ENCODE measurements at places on chromosomes 1 and 21.

GRCh38 chr21:39020751-39021477 lies 162.3 kb downstream of the PSMG1 start:
- no peak for DNase-seq

DNA sequence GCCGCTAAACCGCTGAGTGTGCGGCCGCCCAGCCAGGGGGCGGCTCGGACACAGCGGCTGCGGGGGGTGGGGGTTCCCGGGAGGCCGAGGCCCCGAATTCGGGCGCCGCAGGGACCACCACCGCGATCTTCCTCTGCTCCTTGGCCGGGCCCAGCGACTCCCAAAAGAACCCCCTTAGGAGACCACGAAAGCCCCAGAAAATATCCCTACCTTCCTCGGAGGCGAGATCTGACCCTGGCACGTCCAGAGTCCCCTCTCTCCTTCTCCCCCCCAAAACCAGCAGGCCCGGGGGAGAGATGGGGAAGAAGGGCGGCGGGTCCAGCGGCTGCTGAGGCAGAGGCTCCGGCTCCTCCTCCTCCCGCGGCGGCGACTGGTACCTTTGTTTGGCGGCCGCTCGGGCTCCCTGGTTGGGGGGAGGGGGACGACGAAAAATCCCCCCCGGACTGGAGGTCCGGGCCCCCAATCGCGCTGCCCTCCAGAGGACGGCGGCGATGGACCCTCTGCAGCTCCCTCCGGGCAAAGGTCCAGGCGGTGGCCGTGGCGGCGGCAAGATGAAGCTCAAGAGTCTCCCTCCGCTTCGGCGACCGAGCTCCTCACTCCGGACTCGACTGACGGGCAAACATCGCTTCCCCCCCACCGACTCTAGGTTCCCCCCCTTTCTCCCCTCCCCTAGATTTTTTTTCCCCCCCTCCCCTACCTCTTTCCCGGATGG lies at the start of gene ARID4B:
Gene ARID4B (minus strand): TSS at position 621 of the 712 bp plus-strand sequence. CDS start 1,260 bp downstream, outside the sequence.
- no peak for DNase-seq

DNA sequence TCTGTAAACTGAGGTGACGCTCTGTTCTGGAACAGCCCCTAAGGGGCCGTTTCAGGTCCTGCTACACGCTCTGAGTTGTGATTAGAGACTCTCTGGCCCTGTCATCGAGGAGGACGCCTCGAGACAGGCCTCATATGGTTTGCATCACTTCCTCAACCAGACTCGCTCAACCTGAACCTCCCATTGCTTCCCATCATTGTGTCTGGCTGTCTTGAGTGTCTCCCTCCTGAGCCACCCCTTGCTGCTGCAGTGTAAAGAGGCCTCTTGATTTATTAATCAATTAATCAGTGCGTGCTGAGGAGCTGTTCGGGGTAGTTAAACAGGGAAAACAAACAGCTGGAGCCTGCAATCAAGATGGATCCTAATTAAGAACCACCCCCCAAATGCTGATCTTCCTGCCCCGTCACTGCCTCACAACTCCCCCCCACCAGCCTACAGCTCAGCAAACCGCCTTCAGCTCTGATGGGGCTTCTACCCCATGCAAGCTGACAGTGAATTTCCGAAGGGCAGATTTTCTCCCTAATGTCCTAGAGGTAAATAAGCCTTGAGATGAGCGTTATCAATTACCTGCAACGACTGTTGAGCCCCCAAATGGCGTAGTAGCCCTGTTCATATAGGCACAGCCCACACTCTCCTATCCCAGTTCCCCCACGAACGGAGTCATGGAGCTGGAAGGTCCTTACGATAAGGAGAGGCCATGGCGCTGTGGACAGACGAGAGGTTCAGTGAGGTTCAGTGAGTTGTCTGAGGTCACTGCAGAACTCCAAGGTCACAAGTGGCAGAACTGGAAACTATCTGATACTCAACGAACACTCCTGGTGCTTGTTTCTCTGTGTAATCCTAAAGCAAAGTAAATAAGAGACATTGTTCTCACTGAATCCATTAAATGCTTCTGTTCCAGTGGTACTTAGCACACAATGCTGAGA lies 210.6 kb downstream of the KIF26B start:
- no peak for DNase-seq

DNA sequence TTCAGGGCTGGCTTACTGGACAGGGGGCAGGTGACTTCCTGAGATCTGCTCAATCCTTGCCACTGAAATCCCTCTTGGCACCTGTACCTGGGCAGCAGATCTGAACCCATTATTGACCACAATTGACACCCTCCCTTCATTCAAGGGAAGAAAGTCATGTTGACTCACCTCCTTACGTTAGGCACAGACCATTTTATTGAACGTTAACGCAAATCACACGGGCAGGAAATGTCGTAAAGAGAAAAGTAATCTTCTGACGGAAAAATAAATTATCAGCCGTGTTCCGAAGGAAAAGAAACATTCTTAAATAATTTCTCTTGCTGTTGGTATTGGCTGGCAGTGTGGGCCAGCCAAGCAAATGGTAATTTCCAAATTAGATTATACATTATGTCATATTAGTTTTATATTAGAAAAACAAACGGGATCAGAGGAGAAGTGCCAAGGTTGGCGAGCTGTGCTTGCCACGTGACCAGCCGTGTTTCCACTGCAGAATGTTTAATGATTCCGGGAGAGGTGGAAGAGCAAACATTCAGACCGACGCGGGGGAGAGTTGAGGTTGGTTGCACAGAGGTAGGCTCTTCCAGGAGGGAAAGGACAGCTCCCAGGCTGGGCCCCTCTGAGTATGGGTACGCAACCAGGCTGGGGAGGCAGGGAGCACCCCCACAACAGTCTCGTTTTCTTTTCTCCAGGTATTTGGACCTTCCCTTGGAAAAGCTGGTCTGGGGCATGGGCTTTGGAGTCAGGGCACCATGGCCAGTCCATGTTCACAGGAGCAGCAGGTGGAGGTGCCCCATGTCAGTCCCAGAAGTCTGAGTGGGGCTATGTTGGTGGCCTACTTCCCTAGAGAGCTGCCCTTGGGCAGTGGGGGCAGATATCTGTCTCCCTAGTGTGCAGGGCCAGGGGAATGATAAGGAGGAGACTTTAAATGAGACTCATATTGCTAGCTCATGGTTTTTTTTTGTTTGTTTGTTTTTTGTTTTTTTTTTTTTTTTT lies 121.1 kb downstream of the FOXD2 start:
- DNase-seq, result no peak

DNA sequence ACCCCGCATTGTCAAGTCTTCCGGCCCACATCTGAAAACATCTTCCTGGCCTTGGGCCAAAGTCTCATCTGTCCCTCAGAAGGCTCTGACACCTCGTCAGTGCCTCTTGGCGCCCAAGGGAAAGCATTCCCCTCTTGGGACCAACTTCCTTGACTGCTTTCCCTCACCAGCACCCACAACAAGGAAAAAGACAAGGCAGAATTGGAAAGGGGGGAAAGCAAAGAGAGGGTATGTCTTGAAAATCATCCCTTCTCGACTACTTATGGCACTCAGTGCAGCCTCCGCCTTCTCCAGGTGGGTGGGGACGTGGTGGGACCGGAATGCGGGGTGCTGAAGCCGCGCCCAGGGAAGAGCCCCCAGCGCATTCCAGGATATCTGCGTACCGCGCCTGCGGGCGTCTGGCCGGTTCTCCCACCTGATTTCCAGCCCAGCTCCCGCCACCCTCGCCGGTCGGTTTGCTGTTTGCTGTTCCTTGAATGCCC lies 554 bp upstream of the SLC39A1 start:
- no peak for DNase-seq

DNA sequence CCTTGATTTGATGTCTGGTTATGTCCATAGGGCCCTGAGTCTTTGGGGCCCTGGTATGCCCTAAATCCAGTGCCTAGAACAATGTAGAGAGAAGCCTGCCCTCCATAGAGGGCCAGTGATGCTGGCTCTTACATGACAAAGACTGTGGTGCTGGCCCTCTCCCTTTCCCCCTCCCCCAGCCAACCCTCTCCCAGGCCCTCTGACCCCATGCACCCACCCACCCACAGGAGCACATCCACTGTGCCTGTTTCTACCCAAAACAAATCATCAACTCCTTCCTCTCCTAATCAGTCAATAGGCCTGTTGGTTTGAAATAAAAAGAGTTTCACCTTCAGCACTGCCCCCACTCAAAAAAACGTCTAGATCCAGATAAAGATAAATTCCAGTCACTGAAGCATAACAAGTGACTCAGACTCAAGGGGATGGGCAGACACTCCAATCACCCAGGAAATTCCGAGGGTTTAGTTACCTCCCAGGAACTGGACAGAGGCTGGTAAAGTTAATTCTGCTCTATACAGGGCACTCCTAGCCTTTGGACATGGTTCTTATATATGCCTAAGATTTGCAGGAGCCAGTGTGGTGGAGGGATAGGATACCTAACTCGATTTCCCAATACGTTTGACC lies 144.8 kb upstream of the VANGL1 start:
- no peak for DNase-seq

- no peak for DNase-seq
Measured at GRCh38 chr1:226809785-226810571, 60.4 kb upstream of the PSEN2 start.

DNA sequence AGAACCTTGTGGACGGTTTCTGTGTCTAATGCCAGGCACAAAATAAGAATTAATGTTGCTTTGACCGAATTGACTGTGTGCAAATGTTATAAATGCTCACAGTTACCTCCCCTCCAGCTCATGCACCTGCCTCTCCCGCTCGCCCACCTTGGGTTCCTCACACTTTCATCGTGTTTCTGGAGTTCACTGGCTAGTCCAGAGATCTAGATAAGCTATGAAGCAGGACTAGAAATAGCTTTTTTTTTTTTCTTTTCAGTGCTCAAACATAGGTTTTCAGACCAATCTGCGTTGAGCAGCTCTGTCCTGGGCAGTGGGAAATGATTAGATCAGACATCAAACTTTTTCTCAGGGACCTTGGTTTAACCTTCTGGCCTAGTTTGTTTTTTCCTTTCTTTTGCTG lies 11.1 kb downstream of the TENT5C start:
- no peak for DNase-seq

- no peak for DNase-seq
Measured at GRCh38 chr1:244085891-244086290, 34.8 kb downstream of the ZBTB18 start.

DNA sequence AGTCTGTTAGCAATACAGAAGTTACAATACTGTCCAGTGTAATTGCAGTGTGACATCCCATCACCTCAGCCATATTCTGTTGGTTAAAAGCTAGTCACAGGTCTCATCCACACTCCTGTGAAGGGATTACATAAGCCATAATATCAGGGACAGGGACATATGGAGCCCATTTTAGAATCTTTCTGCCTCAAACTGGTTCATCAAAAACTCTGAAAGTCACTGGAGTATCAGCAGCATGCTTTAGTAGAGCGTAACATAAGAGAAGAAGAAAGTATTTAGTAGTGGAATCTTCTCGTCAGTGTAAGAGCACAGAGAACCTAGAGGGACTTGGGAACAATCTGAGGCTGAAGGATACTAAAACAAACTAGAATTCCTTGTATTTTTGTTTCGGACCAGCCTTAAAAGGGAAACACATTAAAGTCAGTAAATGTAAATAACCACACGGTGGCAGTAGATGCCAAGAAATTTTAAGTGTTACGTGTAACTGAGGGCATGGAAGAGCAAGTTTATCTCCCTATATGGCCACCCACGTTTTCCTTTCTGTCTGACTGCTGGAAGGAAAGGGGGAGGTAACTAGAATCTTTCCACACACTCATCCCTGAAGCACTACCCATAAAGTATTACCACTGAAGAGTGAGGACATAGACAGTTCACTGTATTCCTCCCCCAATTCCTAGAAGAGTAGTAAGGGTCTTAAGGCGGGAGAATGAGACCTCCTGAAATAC lies 41.6 kb upstream of the AGL start:
- peak; percentile 76 for DNase-seq

GRCh38 chr21:28207436-28208173 lies 785.1 kb downstream of the LTN1 start:
- DNase-seq, result no peak

DNA sequence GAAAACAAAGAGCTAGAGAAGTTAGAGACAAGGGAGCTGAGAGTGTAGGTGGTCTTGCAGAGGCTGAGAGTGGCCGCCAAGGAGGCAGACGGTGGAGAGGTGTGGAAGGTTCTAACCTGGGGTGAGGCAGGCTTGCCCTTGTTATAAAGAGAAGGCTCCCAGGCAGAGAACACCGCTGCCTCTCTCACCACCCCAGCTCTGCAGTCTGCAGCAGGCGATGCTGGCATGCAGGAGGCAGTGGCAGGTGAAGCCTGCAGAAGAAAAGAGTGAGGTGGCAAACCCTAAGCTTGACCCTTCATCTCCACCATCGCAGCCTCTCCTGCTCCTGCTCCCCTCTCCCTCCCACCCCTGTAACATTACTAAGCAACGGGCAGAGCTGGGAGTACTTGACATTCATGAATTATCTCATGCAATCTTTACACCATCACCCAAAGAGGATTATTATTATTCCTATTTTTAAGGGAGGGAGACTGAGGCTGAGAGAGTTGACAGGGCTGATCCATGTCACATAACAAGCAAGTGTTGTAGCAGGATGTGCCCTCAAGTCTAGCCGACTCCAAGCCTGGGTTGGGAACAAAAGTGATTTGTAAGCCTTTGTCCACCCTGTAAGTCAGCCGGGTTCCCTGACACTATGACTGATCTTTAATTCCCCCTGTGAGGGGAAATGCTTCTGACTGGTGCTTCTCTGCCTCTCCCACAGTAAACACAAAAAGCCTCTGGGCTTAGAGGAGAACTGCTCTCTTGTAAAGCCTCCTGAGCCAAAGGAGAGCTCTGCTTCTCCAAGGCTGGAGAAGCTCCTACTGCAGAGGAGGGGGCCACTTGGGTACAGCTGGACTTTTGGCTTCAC lies 36.1 kb downstream of the KANK4 start:
- DNase-seq, result no peak

DNA sequence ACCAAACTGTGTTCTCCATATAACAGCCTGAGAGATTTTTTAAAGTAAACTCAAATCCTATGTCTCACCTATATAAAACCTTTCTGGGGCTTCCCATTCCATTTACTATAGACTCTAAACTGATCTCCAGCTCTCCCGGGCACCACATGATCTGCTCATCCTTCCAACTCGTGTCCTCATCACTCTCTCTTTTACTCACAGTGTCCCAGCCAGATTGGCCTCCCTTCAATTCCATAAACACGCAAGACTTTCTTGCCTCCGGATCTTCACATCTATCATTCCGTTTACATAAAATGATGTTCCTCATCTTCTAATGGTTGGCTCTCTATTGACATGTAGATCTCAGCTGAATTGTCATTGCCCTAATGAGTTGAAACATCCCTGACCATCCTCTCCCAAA lies 59.4 kb downstream of the ZNF697 start:
- no peak for DNase-seq

GRCh38 chr1:77639056-77639455 lies 43.4 kb downstream of the ZZZ3 start:
- DNase-seq, result no peak

GRCh38 chr21:41374177-41374712 lies 12.4 kb downstream of the MX2 start:
- DNase-seq, result no peak

- DNase-seq, result no peak
Measured at GRCh38 chr1:211902624-211903291, 72.2 kb upstream of the LPGAT1 start.

DNA sequence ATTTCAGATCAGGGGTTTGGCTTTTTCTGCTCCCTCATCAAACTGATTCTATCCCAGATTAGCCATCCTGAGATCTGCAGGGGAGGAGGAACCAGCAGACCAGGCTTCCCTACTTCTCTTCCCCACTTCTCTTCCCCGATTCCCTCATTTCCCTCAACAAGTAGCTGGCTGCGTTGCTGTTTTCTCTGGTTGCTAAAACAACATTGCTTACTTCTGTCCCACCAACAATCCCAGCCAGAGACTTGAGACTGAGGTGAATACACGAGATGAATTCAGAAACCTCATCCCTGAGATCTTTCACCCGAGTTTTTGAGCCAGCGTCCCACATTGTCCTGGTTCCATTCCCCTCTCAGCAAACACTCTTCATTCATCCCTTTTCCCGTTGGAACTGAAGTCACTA lies 22.4 kb downstream of the DYRK3 start:
- no peak for DNase-seq
